WERI-Rb-1 (cell line): ENCODE measurements at places on chromosomes 11 and 22.

- DNase-seq: peak; percentile 16
These were observed 131.0 kb upstream of the LDLRAD3 start for GRCh38 chr11:35812828-35813227.

DNA sequence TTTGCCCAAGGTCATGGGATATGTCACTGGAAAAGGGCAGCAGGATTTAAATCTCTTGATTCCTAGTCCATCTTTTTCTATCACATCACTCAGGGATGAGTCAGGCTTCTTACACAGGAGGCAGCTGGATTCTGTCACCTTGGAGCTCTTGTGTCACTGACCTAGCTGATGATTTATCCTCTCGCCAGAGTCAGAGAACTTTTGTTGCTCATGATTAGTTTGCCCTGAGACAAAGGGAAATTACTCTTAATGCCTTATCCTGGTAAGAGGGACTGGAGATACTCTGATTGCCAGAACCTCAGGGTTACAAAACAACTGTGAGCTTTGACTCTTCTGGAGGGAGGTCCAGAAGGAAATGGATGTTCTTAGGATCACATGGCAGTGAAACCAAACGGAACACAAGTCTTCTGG lies 10.1 kb downstream of the COA4 start:
- DNase-seq: peak; percentile 23

DNA sequence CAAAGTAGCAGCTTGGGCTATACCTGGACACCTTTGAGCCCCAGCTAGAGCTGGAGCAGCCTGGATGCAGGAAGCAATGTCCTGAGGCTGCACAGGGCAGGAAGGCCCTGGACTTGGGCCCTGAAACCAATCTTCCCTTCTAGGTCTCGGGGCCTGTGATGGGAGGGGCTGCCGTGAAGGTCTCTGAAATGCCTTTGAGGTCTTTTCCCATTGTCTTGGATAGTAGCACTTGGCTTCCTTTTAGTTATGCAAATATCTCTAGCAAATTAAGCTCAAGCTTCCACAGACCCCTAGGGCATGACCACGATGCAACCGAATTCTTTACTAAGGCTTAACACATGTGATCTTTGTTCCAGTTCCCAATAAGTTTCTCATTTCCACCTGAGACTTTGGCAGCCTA lies 40.0 kb downstream of the LINC01488 start:
- no peak for DNase-seq

DNA sequence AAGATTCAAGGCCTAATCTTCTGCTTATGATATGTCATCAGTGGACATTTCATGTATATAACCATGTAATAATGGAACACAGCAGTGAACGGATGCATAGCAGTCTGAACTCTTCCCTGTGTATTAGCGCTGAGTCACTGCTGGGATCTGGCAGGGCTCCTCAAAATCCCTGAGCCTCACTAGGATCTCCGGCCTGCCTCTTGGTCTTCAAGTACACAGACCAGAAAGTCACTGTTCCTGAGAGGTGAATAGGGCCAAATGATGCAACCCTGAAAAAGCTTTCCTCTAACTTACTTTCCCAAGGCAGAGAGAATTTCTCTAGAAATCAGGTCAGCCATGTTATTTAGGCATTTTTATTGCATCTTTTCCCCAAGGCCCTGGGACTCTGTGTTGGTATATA lies 35.0 kb downstream of the POU2AF1 start:
- DNase-seq: no peak
